ENCODE measurements at places on chromosomes 2 and 18.
A peak's percentile ranks its signal among the peaks of the same experiment; 100 is the strongest.

- DNase-seq, result no peak
These were observed 55.9 kb downstream of the CABLES1 start for GRCh38 chr18:23191232-23191631.

DNA sequence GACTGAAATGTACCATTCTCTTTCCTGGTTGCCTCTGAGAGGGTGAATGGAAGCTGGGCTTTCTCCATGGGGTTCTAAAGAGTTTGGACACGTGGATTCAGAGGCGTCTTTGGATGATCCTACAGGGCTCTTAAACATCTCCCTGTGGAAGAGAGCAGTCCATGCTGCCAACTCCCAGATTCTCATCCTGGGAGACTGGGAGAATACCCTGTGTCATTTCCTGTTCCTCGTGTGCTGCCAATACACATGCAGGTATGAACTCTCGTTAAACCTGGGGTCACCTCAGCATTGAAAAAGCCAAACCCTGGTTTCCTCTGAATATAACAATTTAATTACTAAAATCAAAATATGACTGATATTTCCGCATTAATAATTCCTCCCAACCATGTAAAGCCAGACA is 73.3 kb upstream of the NT5C1B start:
- no peak for DNase-seq

DNA sequence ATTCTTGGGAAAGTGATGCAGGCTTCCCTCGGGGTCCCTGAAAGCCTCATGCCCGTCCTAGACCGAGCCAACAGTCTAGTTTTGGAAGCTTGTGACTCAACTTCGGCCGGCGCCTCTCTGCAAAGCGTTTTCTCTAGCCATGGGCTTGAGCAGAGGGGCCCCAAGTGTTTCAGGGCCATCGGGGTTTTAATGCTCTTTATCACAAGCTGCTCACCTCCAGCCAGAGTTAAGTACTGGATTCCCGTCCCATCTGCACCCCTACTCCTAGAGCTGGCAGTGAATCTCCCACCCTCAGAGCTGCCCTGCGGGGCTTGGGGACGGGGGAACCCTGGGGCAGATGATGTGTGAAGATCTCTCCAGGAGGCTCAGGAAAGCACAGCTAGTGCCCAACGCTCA is 7.3 kb downstream of the RAX start:
- DNase-seq, result no peak

DNA sequence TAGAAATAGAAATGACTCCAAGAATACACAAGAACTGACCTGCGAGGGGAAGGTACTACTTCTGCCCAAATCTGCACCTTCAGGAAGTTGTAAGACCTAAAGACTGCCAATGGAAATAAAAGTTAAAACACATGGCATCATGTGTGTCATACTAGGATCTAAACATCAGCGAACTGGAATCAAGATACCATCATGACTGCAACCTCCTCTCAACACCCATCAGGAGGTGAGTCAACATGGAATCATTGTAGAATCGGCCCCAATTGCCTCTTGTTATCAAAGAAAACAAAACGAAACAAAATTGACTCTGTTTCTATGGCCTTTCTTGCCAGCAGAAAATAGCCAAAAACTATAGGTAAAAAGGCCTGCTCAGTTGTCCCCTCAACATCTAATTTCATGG is 15.1 kb downstream of the RDH14 start:
- no peak for DNase-seq

DNA sequence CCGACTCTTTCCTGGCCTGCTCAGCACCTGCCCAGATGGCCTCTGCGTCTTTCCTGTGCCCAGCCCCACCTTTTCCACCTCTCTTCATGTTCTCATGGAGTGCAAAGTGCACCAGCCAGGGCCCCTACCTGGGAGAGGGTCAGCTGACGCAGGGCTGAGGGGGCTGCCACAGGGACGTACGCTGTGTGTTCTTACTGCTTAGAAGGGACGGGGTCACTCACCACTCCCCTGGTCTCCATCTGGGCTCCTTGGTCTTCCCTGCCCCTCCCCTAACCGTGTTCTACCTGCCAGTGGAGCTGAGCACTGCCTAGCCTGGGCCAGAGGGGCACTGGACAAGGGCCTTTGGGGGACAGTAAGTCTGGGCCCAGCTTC is 8.6 kb downstream of the ERFE start:
- no peak for DNase-seq

DNA sequence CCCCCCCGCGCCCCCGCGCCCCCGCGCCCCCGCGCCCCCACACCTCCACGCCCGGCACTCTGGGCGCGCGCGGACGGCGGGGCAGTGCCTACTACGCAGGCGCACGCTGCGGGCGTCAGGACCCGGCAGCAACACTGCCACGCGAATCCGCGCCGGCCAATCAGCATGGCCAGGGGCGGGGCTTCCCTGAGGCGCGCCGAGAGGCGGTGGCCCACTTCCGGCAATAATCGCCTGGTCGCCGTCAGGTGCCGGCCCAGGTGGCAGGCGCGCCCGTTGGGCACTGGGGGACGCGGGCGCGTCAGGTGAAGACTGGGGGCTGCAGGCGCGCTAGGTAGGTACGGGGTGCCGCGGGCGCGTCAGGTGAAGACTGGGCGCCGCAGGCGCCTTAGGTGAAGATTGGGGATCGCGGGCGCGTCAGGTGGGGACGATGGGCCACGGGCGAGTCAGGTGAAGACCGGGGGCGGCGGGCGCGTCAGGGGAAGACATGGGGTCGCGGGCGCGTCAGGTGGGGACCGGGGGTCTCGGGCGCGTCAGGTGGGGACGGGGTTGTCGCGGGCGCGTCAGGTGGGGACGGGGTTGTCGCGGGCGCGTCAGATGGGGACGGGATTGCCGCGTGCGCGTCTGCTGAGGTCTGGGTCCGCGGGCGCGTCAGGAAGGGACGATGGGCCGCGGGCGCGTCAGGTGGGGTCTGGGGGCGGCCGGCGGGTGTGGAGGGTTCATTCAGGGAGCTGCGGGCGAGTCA is 219.1 kb downstream of the RTP5 start:
- DNase-seq, result peak; percentile 90

GRCh38 chr18:41265047-41265446 is 690.0 kb upstream of the PIK3C3 start:
- no peak for DNase-seq

DNA sequence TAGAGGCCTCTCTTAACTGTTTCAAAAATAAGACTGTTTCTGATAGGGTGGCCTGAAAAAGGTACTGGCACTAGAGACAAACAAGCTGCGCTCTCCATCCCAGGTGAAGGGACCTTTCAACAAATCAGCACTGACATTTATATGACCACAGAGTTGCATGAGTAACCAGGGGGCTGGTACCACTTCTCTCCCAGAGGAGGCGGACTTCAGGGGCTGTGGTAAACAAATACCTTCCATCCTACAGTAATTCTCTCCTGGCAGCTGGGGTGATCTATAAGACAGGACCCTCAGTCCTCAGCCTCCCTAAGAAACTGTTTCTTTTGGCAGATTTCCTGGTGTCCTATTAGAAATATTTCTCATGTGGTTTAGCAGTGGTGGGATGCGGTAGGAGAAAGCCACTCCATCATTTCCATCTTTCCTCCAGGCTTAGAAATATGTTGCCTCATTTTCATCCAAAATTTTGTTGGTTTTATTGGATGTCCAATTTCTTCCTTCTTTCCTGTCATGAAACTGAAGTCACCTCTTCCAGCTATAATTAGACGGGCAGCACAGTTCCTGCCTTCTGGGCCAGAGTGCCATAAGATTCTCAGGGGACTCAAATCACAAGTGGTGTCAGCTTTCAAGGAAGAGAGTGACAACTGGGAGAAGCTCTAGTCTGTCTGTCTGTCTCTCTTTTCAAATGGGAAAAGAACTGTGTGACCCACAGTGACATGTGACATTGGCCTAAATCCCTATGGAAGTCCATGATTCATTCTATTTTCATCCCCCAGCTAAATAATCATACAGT is 96.4 kb downstream of the CYRIA start:
- DNase-seq, result no peak

DNA sequence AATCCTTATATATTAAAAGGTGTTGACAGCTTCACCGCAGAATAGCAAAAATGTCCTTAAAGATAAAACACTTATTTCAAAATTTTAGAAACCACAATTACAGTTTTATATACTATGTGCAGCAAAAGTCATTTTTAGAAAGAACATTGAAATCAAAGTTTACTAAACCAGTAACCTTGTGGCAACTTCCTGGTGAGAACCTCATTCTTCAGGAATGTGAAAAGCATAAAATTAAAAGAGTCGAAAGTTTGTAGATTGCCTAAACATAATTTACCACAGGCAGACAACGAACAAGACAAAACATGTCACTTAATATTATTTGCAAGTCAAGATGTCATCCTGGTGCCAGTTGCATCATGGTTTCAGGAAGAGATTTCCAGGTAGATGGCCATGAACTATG is 108.3 kb upstream of the NRP2 start:
- DNase-seq, result no peak

DNA sequence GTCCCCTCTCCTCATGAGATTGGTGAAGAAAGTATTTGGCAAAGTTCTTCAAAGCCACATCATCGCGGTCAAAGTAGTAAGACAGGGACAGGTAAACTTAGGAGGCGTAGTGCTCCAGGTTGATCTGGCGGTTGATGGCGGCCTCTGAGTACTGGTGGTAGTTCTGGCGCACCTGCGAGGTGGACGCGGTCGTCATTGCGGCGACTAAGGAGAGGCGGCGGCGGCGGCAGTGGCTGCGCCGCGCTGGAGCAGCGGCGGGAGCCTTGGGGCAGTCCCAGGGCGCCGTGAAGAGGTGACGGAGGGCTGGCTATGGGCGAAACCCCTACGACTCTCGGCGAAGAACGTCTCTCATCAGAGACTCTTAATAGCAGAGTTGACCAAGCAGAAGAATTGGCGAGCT is 107.2 kb upstream of the UBE2E3 start:
- no peak for DNase-seq
